Naive B cell (primary cell): ENCODE measurements at places on chromosomes 12 and 14.

GRCh38 chr12:94260717-94261116 is 112.3 kb downstream of the PLXNC1 start:
- no peak for DNase-seq

GRCh38 chr14:77197988-77198387 is 16.4 kb downstream of the TMEM63C start:
- no peak for DNase-seq

DNA sequence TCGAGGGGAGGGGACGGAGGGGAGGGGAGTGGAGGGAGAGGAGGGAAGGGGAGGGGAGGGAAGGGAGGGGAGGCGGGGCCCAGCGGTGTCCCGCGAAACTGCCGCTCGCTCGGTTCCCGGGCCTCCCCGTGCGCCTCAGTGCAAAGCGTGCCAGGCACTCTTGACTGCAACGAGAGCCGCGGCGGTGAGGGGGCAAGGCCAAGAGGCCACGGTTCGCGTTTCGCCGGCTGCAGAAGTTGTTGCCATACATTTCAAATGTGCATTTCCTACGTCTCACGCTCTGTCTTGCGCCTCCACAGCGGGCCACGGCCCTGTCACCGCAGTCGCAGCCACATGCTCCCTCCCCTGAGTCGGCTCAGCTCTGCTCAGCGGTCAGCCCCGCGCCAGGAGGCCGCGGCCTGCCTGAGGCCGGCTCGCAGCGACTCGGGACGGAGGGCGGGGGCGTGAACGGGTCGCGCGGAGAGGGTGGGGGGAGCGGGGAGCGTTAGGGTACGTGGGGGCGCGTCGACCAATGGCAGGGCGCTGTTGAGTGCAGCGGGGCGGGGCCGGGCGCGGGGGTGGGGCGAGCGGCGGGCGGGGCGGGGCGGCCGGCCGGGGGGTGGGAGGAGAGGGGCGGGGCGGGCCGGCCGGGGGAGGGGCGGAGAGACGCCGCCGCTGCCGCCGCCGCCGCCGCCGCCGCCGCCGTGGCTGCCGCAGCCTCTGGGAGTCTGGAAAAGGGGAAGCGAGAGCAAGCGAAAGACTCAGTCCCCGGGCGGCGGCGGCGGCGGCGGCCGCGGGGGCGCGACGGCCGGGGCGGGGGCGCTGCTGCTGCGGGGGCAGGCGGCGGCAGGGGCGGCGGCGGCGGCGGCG is at the start of gene PPP2R5C:
PPP2R5C (plus strand) TSS at position 678 of the 849 bp plus-strand sequence. CDS start 185 bp downstream, outside the sequence.
- peak; percentile 91 for DNase-seq

- no peak for DNase-seq
Measured at GRCh38 chr12:130764475-130765185, 48.5 kb upstream of the RIMBP2 start.

GRCh38 chr12:25708661-25709060 is 155.6 kb upstream of the LMNTD1 start:
- no peak for DNase-seq

- DNase-seq = no peak
Measured at GRCh38 chr12:52347551-52348510, 19.4 kb downstream of the KRT85 start.

GRCh38 chr12:116384691-116385485 is 107.4 kb upstream of the MED13L start:
- peak; percentile 19 for DNase-seq

- DNase-seq = no peak
Measured at GRCh38 chr12:56020423-56021184, at the start of gene IKZF4. IKZF4 (plus strand) TSS chr12:56021043; CDS start chr12:56021494, 451 bp downstream.

- DNase-seq = no peak
Measured at GRCh38 chr14:77991128-77991772, 178.9 kb upstream of the NRXN3 start.

- no peak for DNase-seq
Measured at GRCh38 chr12:52400906-52401305, 5.2 kb downstream of the KRT82 start.

- DNase-seq = no peak
Measured at GRCh38 chr12:90984114-90984513, 20.7 kb downstream of the EPYC start.

GRCh38 chr12:44459569-44459968 is 416.5 kb downstream of the NELL2 start:
- no peak for DNase-seq

- DNase-seq = peak; percentile 30
Measured at GRCh38 chr12:6200256-6201212, at the start of gene CD9. CD9 (plus strand) TSS chr12:6200400; CDS start chr12:6200500, 100 bp downstream.

GRCh38 chr12:120490833-120491512 is 4.9 kb upstream of the DYNLL1 start:
- DNase-seq = no peak

DNA sequence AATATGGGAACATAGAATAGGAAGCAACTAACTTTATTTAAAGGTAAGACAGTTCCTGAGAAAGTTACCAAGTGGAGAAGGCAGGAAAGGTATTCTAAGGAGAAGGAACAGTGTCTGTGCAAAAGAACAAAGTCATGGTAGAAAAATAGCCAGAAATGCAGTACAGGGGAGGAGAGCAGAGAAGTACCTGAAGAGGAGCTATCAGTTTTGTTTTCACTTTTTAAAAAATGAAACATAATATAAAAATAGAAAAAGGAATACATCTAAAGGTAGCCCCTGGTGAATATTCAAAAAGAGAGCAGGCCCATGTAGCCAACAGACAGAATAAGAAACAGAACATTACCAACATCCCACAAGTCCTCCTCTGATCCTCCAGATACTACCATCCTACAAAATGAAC is 408.7 kb downstream of the ADAMTS20 start:
- DNase-seq = no peak

DNA sequence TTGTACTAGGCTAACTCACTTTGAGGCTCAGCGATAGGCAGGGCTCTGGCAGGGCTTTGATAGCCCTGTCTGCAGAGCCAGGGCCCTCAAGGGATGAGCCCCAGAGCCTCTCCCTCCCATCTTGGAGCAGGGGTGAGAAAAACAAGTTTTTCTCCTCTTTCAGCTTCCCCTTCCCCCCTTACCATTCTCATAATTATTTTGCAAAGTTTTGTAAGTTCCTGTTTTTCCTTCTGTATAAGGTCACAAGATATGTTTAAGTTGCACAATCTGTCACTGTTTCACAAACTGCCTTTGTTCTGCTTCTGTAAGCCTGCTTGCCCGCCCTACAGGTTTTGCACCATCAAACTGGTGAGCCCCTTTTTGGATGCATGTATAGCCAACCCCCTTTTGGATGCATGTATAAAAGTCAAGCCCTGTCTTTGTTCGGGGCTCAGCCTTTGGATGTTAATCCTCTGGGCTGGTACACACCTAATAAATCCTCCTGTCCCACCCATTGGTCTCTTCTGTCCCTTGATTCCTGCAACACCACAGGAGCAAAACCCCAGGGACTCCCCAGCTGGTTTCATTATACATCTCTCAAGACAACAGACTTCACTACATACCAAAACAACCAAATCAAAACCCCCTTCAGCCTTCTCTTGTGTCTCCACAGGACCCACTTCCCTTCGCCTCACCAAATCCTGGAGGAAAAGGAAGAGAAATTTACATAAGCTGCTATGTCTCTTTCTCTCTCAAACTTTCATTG is 52.5 kb upstream of the RESF1 start:
- DNase-seq = peak; percentile 38

DNA sequence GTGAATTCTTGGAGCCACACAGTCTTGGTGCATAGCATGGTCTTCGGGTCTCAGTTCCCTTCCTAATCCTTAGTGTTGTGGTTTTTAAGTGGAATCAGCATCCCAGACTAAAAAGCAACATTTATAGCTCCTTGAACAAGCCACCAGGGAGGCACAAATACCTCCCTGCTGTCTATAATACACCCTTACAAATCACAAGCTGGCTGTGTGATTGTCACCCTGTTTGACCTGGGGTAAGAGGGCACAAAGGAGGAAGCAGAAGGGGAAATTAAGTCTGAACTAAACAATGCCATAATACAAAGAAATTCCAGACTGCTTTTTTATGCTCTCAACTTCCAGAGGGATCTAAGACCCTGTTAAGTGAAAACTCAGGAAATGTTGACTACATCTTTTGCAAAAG is 7.7 kb upstream of the MMP19 start:
- no peak for DNase-seq
